Sigmoid colon (tissue), 7 donors: ENCODE measurements at places on chromosomes 6 and 20. TPM values are rescaled to one million over a fixed set of nuclear protein-coding genes. Genes with fewer than 3 reads are reported as not detected.

The SAMD3 gene
- not detected for total RNA-seq

The MOXD1 gene
- 20.8 TPM for total RNA-seq

The PACRG gene
- total RNA-seq: 2.5 TPM

The RIMS1 gene
- 7.1 TPM for total RNA-seq

The SYNDIG1 gene
- 0.36 TPM for total RNA-seq

The OR2J3 gene
- total RNA-seq: not detected

The SNAP25 gene
- 5.1 TPM for total RNA-seq
